Stimulated activated CD8-positive, alpha-beta memory T cell treated with anti-CD3 and anti-CD28 coated beads, Interleukin-4, amount 100 ng/mL, for 24 hours (primary cell): ENCODE measurements at places on chromosomes 12 and 14.
A peak's percentile ranks its signal among the peaks of the same experiment; 100 is the strongest.

GRCh38 chr12:1197264-1198018, 206.4 kb downstream of the ERC1 start:
- no peak for DNase-seq

- DNase-seq, result no peak
Measured at GRCh38 chr14:102565331-102565887, 27.0 kb upstream of the RCOR1 start.

- DNase-seq, result no peak
Measured at GRCh38 chr12:132426349-132427173, 63.4 kb upstream of the FBRSL1 start.

- DNase-seq, result no peak
Measured at GRCh38 chr12:120787889-120788288, 62.3 kb downstream of the ACADS start.

- no peak for DNase-seq
Measured at GRCh38 chr14:80426683-80427082, 215.4 kb upstream of the DIO2 start.

- no peak for DNase-seq
Measured at GRCh38 chr14:97843066-97843465, 1045.9 kb downstream of the VRK1 start.

DNA sequence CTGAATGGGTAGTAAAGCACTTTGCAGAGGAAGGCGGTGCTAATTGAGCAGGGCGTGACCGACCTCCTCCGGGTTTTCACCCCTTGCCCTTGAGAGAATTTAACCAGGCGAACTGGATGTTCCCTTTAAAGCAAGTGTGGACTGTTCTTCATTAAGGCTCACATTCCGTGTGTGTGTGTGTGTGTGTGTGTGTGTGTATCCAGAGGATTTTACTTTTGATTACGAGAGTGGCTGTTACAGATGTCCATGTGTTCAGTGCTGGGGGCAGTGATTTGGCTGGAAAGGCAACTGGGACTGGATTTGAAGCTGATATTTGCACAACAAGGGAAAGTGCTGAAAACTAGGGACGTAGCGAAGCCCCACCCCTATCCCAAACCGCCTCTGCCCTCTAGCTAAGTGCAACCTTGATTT, 2.2 kb downstream of the TMEM132C start:
- no peak for DNase-seq

DNA sequence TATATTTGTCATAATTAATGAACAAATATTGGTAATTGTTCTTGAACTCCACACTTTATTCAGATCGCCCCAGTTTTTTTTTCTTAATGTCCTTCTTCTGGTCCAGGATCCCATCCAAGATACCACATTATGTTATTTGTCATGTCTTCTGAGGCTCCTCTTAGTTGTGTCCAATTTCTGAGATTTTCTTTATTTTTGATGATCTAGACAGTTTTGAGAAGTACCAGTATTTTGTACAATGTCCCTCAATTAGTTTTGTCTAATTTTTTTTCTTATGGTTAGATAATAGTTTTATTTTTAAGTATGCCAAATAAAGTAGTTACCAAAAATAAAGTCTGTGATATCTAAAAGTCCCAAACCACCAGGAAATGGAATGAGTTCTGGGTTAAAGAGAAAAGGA, 440.8 kb upstream of the ATP2B1 start:
- DNase-seq, result no peak

GRCh38 chr12:46265734-46266133, 3.1 kb downstream of the SLC38A1 start:
- no peak for DNase-seq

DNA sequence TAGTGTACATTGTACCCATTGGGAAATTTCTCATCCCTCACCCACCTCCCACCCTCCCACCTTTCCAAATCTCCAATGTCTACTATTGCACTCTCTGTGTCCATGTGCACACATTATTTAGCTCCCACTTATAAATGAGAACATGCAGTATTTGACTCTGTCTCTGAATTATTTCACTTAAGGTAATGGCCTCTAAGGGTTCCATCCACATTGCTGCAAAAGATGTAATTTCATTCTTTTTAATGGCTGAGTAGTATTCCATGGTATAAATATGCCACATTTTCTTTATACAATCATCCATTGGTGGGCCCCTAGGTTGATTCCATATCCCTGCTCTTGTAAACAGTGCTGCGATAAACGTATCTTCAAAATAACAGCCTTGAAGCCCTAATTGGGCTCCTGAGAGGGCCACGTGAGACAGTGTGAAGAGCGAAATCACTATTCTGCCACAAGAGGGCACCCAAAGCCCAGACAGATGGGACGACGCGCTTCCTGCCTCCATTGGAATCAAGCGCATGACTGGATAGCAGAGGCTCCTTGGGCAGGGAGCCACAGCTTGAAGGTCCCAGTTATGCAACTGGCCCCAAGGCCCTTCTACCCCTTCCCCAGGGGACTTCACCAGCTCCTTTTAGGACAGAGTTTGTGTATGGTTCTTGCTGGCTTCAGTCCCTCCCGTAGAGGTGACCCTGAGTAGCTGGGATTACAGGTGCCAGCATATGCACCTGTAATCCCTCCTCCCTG, 21.3 kb upstream of the CD27 start:
- DNase-seq, result peak; percentile 46

- no peak for DNase-seq
Measured at GRCh38 chr12:66823857-66824570, 145.1 kb upstream of the GRIP1 start.

GRCh38 chr14:28773861-28774691, 7.5 kb downstream of the FOXG1 start:
- no peak for DNase-seq

DNA sequence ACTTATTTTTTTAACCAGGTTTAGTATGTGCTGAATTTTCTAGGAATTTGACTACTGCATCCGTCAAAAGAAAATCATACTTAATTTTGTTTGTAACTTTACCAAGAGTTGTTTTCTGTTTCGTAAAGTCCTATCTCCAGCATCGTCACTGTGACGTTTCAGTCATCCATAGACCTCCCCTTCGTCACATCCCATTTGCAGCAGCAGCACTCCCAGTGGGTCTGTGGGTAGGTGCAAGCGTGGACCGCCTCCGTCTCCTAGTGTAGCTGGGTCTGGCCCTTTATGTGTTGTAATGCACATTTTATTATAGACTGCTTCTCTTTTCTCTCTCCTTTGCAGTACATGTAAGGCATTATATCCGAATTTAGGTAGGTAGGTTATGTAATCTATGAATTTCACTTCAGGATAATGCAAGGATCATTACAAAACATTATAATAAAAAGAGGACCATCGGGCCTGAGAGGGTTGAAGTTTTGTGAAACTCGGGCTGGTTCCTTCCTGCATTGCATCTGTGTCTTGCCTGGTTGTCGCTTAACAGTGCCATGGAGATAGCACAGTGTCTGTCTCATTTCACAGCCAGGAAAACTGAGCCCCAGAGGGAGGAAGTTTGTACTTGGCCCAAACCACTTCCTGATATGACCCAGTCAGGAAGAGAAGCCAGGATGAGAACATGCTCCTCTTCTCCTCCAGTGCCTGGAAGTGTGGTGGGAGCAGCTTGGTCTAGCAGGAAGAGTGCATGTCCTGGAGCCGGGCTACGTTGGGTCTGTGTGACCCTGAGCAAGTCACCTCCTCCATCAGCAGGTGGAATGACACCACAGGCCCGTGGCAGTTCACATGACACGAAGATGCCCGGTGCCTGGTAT, 41.3 kb downstream of the EVL start:
- DNase-seq, result no peak

GRCh38 chr14:23028799-23029198, 5.9 kb downstream of the PSMB5 start:
- no peak for DNase-seq

GRCh38 chr14:30573226-30573814, 14.4 kb downstream of the G2E3 start:
- DNase-seq, result no peak

GRCh38 chr12:96190413-96191108, 3.6 kb upstream of the ELK3 start:
- no peak for DNase-seq

GRCh38 chr12:27178255-27178654, 65.8 kb upstream of the STK38L start:
- DNase-seq, result no peak

GRCh38 chr12:3775385-3776035, 22.6 kb upstream of the CRACR2A start:
- no peak for DNase-seq

- no peak for DNase-seq
Measured at GRCh38 chr12:100279159-100279558, 12.2 kb downstream of the SCYL2 start.

DNA sequence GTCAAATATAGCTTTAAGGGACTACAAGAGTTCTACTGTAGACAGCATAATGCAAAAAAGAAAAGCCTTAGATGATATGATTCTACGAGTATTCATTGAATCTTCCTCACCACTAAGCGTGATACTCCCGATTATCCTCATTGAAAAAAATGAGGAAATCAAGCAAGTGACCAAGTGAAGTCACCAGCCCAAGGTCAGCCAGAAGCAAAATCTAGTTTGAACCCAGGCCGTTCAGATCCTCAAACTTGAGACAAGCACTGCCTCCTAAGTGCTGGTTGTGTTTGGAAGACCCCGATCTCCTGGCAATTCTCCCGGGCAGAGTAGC, 845 bp downstream of the GIT2 start:
- no peak for DNase-seq

- peak; percentile 52 for DNase-seq
Measured at GRCh38 chr14:22555384-22556011, 33.5 kb downstream of the DAD1 start.

- no peak for DNase-seq
Measured at GRCh38 chr12:51270951-51271518, 820 bp upstream of the SMAGP start.

DNA sequence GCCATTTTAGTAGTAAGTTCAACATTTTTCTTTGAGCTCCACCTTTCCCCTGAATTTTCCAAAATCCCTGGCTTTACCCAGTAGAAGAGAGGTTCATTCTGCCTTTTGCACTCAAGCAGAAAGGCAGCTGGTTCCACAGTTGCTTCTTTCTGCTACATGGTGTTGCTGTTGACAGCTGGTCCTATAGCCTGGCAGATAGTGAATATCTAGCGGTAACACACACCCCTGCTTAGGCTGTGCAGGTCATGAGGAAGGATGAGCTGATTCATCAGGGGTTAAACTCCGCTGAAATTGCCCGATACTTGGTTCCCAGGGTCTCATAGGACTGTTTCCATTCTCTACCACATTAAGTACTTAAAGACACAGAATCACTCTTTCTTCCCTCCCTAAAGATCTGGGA, 62.4 kb downstream of the PUS7L start:
- DNase-seq, result no peak

- no peak for DNase-seq
Measured at GRCh38 chr14:90599748-90600507, 203.1 kb downstream of the CALM1 start.

DNA sequence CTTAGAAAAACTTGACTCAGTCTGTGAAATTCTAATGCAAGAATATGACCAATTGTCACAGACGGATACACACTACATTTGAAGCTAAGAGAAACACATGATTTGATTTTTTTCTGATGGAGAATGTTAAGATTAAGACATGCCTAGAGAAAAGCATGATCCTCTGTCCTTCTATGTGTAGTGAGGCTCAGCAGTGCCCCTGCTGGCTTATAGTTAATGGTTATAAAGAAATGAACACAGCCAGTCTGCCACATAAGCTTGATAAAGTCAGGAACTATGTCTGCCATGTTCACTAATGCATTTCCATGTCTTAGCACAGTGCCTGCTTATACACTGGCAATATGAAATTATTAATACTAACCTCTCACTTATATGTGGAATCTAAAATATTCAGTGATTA, 168.1 kb upstream of the DAAM1 start:
- DNase-seq, result no peak

DNA sequence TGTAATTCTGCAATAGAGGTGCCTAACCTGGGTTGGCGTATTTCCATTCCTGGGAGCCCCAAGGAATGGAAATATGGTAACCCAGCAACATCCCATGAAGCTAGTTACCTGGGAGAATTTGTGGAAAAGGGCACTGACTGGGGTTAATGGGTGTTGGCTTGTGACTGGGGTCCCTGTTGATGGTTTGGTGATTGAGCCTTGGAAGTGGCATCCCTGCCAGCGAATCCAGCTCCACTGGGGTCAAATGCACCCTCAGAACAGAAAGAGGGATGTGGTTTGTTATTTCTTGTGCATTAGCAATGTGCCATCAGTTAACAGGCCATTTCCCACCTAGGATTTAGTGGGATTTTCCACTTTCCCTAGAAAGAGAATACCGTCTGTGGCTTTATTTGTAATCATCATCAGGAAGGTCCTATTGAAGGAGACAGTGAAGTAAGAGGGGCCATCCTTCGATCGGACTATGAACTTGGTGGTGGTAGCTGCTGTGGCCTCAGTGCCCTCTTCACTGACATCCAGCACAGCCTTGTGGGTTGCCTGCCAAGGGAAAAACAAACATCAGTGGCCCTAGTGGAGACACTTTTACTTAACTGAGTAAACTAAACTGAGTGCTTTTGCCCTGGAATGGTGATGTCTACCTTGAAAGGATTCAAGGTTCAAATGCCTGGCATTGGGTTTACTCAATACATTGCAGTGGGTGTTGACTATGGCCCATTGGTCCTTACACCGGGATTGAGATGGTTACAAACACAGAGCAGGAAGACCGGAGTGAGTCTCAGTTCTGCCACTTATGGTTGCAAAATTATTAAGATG, 10.4 kb upstream of the SERPINA11 start:
- no peak for DNase-seq

DNA sequence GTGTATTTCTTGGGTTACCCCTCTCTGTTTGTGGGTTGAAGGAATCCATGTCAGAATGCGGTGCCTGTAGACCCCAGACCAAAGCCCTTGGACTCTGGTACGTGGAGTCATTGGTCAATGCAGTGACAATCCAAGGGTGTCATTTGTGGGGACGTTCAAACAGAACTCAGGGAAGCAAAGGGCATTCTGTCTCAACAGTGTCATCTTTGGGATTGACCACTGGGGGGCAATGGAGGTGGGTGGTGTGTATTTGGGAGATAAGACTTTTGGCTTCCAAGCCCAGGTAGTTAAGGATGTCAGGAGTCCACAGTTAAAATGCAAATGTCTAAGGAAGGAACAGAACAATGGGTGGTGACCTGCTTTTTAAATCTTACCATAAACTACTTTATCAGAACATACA, 54.6 kb upstream of the CCDC175 start:
- no peak for DNase-seq

DNA sequence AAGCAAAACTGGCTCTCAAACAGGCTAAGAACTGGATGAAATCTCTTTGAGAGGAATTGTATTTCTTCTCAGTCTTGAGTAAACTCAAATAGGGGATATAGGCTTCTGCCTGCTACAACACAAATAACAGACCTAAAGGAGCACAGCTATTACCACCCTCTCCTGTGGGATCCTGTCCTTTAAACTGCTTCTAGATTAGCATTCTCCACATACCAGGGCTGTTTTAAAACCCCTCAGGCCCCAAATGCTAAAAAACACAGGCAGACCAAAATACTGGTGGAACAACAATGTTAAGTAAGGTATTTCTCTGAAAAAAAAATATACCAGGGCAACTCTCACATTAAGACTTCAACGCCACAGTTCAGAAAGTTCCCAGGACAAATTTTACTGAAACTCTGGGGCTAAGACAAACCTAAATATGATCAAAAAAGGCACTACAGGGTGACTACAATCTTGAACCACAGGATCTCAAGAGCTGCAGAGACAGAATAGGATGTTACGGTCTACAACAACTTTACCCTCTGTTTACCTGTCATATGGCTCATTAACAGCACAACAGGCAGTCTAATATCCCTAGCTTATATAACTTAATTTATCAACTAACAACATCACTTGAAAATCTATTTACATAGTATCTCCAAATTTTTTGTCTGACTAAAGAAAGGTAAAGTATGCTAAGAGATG, 7.2 kb downstream of the CPNE8 start:
- no peak for DNase-seq
